ENCODE measurements at places on chromosomes 6 and 20.

DNA sequence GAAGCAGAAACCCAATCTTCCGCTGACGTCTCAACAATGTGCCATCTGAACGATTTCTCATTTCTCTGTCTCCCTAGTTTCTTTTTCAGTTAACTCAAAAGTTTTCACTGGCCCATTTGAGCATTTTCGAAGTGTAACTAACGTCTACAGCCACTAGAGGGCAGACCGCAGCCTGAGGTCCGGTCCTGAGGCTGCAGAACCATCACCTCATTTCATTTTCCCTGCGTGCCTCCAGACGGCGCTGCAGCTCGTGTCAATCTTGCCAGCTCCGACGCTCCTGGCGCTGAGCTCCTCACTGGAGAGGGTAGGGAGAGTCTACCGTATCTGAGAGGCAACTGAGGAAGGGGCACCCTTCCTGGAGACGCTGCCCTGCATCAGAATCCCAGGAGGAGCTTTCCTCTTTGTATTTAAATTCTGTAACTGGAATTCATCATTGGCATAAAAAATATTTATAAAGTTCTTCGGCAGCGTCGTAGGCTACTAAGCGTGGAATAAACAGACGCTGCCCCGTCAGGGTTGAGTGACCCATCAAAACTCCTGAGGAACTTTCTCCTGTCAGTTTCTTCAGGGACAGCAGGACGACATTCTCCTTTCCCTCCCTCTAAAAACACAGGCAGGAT, 28.5 kb upstream of the DTNBP1 start:
- DNase-seq, result peak; percentile 76

GRCh38 chr6:16146527-16146955, 17.7 kb downstream of the MYLIP start:
- no peak for DNase-seq

DNA sequence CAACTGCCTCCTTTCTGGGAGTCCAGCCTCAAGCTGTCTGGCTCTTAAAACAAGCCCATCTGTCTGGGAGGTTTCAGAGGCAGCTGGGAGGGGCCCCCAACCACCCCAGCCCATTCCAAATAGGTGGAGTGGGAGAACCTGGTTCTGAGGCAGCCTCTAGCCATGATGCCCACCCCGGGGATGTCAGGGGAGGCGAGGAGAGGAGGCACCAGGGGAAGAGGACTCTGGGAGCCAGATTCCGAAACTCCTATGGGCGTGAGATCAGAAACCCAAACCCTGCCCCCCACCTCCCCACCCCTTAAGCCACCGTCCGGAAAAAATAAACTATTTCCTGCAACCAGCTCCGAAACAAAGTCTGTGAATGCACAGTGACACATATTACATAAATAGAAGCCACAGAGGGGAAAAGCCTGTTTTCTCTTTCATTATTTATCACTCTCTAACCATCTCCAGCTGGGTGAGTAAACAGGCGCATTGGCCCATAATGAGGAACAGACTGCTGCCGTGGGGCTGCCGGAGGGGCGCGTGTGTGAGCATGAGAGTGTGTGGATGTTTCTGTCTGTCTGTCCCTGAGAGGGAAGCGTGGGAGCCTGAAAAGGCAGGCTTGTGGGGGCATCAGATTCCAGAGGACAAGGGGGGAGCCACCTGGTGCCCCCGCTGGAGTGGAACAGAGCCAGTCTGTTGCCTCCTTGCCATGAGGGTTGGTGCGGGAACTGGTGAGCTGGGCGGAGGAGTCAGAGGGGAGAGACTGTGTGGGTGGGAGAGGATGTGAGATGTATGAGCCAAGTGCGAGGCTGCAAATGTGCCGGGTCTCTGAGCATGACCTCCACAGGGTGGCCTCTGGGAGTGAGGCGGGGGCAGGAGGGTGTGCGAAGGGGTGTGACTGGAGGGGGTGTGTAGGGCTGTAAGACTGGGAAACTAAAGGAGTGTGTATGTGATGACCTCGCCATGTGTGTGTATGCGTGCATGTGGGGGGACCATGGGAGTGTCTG, 14.3 kb upstream of the FOXP4 start:
- DNase-seq, result peak; percentile 66

- DNase-seq, result no peak
These were observed 2.9 kb upstream of the TRIM39 start for GRCh38 chr6:30323806-30324205.

DNA sequence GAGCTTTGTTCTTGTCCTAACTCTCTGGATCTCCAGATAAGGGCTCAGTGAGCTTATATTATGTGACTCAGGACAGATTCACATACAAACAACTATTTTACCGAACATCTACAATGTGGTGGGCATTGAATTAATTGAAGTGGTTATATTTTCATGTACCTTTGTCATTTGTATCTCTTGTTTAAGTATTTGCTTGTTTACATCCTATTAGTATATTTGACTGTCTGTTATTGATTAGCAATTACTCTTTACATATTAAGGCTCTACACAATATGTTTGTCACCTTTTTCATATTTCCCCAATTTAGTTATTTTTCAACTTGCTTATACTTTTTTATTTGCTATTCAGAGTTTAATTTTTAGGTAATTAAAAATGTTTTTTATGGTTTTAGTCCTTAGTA, 222.4 kb downstream of the TFAP2C start:
- no peak for DNase-seq

DNA sequence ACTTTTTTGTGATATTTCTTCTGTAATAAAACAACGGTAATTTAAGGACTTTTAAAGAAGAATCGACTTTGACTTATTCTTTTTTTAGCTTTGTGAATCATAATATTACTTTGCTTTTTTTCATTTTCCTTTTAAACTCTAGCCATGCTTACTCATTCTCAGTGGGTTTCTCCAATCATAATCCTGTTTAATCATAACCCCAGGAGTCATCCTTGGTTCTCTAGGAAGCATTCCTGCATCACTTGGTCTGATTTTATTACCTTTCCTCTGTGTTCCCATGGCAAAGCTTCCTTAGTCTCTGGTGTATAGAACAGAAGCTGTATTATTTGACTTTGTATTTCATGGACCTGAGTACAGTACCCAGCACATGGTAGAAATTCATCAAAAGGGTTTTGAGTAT, 223.5 kb downstream of the CDKAL1 start:
- DNase-seq, result no peak

DNA sequence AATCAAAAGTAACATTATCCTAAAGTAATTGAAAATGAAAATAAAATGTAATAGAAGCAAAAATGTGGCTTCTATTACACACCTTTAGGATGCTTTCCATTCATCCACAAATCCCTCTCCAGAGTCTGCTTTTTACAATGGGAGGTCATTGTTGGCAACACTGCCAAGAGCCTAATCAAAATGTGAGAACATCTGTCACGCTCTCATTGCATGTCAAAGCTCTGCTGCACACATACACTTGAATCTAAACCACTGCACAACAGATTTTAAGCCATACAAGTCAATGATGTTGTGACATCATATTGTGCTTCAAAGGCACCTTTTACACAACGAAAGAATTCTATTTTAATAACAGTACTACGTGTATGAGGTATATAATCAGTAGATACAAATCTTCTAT, 82.1 kb downstream of the PREP start:
- no peak for DNase-seq

GRCh38 chr20:50915424-50915823, 15.8 kb downstream of the ADNP start:
- DNase-seq, result no peak

GRCh38 chr20:48776306-48776705, 51.5 kb downstream of the PREX1 start:
- DNase-seq, result no peak

DNA sequence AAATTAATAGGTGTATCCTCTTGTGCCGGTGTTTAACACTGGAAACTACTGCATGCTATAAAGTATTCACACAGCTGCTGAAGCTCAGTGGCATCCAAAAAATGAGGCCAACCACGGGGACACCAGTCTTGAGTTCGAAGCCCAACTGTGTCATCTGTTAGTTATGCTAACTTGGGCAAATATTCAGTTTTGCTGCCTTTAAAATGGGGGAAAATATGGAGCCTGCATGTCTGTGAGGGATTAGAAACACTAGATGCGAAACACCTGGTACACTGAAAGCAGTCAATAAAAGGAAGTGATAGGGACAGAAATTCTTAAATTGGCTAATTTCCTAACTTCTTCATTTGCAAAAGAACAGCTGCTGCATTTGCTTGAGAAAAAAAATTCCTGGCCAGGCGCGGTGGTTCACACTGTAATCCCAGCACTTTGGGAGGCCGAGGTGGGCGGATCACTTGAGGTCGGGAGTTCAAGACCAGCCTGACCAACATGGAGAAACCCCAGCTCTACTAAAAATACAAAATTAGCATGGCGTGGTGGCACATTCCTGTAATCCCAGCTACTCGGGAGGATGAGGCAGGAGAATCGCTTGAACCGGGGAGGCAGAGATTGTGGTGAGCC, 36.6 kb upstream of the MLIP start:
- no peak for DNase-seq

GRCh38 chr20:33664762-33665144, 2.0 kb upstream of the ACTL10 start:
- DNase-seq, result no peak

- no peak for DNase-seq
These were observed 419.9 kb downstream of the QKI start for GRCh38 chr6:163834226-163834970.

GRCh38 chr20:56518721-56519398, 5.7 kb upstream of the FAM209A start:
- no peak for DNase-seq

DNA sequence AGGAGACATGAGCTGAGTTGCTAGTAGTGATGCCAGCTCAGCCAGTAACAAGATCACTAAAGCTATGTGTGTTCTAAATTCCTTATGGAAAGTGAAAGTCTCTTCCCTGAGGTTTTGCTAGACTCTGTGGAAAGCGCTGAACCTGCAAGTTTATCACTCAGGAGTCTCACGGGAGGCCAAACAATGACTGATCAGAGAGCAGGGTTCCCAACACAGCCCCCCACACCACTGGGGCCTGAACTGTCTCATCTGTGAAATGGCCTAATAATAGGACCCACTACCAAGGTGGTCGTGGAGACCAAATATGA, 19.9 kb downstream of the ACSS1 start:
- no peak for DNase-seq

DNA sequence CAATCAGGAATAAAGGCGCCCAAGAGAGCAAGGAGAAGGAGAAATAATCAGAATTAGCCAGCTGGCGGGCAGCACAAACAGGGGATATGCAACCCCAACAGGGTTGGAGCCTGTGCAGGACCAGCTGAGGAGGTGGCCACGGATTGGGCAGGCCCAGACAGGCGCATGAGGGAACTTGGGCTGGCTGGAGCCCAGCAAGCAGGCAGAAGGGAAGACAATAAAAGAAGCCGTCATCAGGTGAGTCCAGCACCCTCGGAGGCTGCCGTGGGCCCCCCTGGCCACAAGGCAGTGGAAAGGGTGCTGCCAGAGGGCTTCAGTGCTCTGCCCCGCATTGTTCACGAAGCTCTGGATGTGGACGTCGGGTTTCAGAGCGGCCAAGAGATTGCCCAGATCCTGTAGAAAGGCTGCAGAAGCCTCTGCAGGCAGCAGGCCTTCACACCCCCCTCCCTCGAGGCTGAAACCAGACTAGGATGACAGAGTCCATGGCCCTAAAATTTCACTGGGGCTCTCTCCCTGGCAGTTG, 28.4 kb upstream of the MAFB start:
- no peak for DNase-seq

GRCh38 chr20:17467120-17467655, 64.0 kb downstream of the BFSP1 start:
- no peak for DNase-seq

DNA sequence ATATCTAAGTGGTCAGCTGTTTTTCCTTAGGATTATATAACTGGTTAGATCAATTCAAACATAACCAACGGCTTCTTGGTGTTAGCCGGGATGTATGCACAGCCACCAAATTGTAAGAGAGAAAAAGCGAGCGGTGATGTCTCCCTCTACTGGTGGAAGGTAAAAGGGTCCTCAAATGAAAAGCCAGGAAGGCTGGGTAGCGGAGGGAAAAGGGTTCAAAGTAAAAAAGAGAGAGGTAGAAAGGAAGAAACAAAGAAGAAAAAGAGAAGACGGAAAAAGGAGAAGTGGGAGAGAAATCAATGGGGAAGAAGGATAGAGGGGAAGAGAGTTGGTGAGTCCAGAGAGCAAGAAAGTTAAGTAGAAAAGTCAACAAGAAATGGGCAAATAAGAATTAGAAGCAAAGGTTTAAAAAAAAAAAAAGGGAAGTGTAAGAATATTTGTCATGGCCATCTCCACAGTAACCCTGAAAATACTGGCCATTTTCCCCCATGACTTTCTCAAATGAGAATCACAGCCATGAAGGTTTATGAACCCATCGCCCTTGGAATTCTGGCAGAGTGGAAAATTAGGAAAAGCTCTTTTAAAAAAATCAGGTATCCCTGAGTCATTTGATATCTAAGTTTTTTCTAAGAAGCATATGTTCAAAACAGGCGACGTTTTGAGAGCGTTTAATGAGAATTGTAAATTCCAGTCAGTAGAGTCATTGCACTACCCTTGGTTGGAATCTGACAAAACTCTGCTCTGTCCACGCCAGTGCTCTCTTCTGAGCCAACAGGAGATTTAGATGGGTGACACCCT, 155.6 kb upstream of the SNX9 start:
- DNase-seq, result peak; percentile 56

GRCh38 chr6:113674075-113674474, 183.1 kb upstream of the MARCKS start:
- no peak for DNase-seq

DNA sequence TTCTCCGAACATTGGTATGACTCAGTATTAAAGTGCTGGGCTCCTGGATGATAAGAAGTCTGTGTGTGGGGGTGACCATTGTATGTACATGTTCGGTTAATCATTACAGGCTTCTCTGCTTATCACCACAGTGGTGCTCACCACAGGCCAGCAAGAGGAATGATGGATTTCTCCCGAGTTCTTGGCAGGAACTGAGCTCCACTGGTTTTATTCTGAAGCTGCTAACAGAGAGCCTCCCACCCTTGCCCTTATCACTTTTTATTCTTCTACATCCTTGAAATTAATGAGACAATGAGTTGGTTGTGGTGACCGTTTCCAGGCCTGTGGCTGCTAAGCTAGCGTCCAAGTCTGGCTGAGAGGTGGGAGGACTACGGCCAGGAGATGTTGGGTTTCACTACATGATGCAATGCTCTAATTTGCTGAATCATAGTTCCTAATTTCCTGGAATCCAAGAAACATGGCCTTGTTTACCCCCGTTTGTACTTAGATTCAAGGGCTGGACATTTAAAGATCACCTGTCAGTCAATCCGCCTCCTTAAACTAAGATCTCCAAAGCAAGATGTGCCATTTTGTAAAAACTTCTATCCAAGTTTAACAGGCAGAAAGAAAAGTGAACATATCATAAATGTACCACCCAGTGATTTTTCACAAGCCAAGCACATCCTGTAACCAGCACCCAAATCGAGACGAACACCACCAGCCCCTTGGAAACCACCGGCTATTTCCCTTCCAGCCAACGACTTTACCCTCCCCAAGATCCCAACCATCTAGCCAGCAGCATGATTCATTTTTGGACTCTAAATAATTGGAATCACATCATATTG, 172.5 kb downstream of the FOXA2 start:
- DNase-seq, result no peak

DNA sequence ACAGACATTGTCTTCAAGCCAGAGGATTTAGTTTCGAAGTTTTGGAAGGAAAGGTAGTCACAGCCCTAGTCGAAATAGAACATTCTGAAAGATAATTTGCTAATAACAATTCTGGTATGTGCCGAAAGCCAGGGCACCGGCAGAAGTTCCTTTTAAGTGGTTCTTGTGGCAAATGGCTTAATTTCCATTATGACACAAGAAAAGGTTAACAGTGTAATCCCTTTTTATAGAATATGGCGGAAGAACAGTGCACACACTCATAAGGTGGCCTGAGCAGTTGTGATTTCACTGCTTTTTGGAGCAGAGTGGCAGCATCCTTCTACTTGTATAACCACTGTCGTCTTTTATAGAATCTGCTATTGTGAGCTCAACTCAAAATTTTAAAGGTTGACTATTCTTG, 152.4 kb downstream of the SASH1 start:
- DNase-seq, result no peak

GRCh38 chr6:38095054-38095453, 275.5 kb downstream of the ZFAND3 start:
- no peak for DNase-seq
